ENCODE measurements at places on chromosomes 6 and 20.

DNA sequence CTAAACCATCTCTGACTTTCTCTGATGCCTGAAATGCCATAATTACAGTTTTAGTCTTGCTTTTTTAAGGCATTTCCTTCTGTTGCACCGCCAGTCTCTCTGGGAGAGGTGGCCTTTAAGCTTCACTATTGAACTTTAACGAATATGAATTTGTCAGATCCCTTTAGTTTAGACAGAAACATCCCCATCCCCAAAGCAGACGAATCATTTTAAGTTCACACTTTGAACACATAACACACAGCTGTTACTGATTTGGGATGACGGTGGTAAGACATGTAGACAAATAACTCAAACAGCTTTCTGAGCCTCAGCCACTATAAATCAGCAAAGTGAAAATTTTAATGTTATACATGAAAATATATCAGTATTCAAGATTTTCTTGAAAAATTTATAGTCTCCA is 7.2 kb upstream of the IPCEF1 start:
- no peak for DNase-seq

DNA sequence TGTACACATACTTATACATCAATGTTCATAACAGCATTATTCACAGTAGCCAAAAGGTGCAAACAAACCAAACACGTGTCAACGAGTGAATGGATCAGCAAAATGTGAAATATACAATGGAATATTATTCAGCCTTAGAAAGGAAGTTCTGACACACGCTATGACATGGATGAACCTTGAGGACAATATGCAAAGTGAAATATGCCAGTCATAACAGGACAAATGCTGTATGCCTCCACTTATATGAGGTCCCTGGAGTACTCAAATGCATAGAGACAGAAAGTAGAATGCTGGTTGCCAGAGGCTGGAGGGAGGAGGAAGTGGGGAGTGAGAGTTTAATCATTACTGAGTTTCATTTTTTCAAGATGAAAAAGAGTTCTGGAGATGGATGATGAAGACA is 37.8 kb upstream of the IGF2R start:
- DNase-seq: peak; percentile 25

- no peak for DNase-seq
Measured at GRCh38 chr20:15642676-15643075, 930.6 kb downstream of the KIF16B start.

- DNase-seq: no peak
Measured at GRCh38 chr6:133083248-133083967, 157.7 kb upstream of the EYA4 start.

GRCh38 chr6:126618639-126619343 is 278.9 kb downstream of the CENPW start:
- DNase-seq: no peak

DNA sequence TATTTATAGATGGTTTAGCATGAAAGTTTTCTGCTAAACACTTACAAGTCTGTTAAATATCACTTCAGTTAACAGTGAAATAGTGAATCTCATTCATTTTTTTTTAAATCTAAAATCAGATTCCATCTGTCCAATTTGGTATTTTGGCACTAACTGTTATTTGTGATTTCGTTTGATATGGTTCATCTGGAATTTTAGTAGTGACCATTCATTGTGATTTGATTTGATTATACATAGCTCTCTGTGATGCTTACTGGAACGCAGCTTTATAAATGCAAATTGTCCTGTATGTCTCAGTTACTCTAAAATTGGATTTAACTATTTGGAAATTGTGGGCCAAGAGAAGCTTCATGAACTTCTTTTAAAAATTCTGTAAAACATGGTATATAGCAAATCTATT is 571.5 kb downstream of the EYS start:
- no peak for DNase-seq

GRCh38 chr20:38278131-38278530 is 17.6 kb upstream of the KIAA1755 start:
- DNase-seq: no peak

GRCh38 chr20:13029687-13030375 is 21.1 kb downstream of the SPTLC3 start:
- DNase-seq: no peak

GRCh38 chr6:158926414-158926813 is 73.6 kb downstream of the RSPH3 start:
- no peak for DNase-seq

- no peak for DNase-seq
Measured at GRCh38 chr20:697826-698225, 22.2 kb upstream of the SCRT2 start.

GRCh38 chr6:6057442-6058053 is 50.8 kb upstream of the NRN1 start:
- DNase-seq: no peak

DNA sequence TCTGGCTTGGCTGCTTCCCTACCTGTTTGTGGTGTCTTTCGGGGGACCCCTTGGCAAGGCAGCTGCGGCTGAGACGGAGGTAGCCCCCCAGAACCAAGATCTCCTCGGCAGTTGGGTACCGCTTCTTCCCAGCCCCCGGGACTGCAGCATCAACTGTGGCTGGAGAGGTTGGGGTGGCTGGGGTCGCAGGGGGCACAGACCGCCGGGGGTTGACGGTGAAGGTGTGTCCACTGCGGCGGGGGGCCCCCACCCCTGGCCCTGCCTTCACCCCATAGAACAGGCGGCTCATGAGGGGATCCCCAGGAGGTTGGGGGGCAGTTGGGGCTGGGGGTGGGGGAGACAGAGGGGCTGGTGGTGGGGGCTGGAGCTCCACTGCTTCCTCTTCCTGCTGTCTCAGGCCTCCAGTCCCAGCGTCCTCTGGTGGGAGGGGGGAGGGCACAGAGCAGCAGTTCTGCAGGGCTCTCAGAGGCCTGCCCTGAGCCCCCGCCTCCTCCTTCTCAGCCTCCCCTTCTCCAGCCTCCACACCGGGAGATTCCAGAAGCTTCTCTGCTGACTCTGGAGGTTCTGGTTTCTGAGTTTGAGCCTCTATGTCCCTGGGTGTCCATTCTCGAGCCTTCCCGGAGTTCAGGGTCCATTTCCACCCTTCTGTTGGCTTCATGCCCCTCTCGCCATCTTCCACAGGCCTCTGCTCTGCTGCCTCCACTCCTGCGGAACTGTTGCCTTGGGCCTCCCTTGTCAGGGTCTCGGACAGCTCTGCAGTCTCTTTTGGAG is 1.9 kb downstream of the PPP1R18 start:
- peak; percentile 36 for DNase-seq

- peak; percentile 50 for DNase-seq
Measured at GRCh38 chr20:58179432-58180099, 48.9 kb downstream of the ANKRD60 start.

DNA sequence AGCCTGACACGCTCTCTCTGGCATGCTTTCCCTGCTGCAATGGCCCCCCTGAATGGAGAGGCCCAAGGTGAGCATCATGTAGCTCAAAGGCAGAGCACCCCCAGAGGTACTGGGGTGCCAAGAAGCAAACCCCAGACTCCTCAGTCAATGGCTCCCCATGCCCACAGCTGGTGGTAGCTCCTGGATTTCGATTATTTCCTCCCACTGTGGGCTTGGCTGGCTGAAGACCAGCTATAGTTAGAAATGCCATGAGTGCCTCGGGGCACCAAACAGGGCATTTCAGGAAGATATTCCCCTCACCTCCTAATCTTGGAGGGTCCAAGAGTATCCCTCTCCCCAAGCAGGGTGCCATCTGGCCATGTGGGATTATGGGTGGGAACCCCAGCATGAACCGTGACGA is 16.8 kb downstream of the MAP1LC3A start:
- DNase-seq: no peak

- no peak for DNase-seq
Measured at GRCh38 chr20:36856691-36857635, 19.0 kb upstream of the TLDC2 start.

GRCh38 chr6:56902641-56903464 is 52.1 kb upstream of the BEND6 start:
- no peak for DNase-seq

DNA sequence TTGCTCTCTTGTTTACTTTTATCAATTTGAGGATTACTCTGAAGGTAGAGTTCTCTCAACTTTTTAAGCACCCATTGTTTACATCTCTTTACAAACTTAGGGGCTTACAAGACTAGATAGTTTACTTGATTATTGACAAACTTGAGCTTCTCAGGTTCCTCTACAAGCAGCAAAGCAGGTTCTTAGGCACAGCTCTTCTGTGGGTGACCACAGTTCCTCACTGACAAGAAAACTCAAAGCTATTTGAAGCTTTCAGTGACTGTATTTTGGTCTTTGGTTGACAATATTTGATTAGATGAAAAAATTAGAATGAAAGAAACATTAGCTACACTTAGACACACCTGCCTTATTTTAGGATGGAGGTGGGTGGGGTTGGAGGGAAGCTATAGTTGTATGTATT is 327.3 kb upstream of the RUNX2 start:
- no peak for DNase-seq

GRCh38 chr6:23302514-23302913 is 733.1 kb downstream of the HDGFL1 start:
- DNase-seq: no peak

GRCh38 chr20:3204124-3204794 is at the start of gene DDRGK1:
Gene DDRGK1 (minus strand): TSS chr20:3204682. CDS start chr20:3204627, 55 bp downstream.
- DNase-seq: peak; percentile 84

GRCh38 chr6:51949526-51949925 is 137.9 kb downstream of the PKHD1 start:
- no peak for DNase-seq

- no peak for DNase-seq
Measured at GRCh38 chr6:135521431-135521830, 23.9 kb upstream of the AHI1 start.

- no peak for DNase-seq
Measured at GRCh38 chr20:15235471-15236198, 898.2 kb upstream of the FLRT3 start.

GRCh38 chr6:87092435-87092834 is 2.5 kb downstream of the CGA start:
- no peak for DNase-seq

GRCh38 chr6:21157186-21157929 is 436.2 kb upstream of the SOX4 start:
- DNase-seq: no peak

DNA sequence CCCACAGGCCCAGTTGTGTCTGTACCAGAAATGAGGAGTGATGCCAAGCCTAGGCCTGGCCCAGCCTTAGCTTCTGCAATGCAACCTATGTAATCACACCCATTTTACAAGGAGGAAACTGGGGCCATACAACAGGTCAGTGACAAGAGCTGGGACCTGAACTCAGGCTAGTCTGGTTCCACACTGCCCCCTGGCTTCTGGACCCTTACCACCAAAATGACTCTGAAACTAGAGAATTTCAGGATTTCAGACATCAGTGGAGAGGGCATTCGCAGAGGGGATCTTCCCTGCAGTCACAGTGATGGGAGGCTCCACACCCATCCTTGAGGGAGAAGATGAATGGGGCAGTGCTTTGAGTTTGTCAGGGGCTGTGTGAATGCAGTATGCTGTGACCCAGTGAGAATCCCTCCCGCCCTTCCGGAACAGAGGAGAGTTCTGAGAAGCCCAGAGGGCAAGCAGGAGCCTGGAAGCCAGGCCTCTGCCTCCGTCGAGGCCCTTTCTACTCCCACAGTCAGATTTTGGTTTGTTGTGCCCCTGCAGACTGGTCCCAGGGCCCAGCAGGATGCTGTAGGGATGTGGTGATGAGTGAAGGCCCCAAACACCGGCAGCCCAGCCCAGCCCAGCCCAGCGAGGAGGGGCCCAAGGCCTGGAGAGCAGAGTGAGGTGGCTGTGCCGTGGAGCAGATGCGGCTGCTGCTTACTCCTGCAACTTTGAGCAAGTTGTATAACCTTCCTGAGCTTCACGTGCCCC is 48.1 kb upstream of the MYL9 start:
- DNase-seq: no peak

- DNase-seq: peak; percentile 33
Measured at GRCh38 chr6:156779206-156780094, 2.3 kb downstream of the ARID1B start.

DNA sequence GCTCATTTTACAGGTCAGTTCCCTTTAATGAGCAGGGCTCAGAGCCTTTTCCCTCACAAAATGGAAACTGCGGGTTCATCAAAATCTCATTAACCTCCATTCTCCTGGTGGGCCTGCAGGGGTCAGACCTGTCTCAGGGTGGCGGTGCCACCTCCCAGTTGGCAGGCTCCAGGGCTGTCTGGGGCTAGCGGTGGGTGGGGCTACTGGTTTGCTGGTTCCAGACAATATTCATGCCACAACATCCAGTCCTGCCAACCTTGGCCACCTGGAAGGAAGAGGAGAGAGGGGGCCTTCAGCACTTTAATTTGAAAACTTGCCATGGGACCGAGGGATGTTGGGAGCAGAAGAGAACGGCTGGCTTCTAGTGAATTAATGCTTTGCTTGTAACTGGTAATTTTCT is 41.9 kb upstream of the CTNNBL1 start:
- peak; percentile 16 for DNase-seq

DNA sequence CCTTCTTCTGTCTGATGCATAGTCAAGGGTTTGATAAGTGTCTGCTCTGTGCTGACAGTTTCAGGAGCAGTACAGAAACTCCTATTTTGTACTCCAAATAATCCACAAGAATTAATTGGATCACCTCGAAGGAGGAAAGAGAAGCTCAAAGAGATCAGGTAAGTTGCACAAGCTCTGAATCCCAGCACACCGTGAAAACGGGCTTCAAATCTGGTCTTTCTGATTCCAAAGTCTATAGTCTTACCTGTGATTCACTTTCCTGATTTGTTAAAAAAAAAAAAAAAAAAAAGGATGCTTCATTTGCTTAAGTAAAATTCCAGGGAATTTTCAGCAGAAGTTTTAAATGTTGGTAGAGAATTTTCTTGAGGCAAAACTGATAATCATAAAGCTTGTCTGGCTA is 155.8 kb upstream of the ESR1 start:
- no peak for DNase-seq

GRCh38 chr20:51285684-51286083 is 256.8 kb downstream of the NFATC2 start:
- DNase-seq: no peak

DNA sequence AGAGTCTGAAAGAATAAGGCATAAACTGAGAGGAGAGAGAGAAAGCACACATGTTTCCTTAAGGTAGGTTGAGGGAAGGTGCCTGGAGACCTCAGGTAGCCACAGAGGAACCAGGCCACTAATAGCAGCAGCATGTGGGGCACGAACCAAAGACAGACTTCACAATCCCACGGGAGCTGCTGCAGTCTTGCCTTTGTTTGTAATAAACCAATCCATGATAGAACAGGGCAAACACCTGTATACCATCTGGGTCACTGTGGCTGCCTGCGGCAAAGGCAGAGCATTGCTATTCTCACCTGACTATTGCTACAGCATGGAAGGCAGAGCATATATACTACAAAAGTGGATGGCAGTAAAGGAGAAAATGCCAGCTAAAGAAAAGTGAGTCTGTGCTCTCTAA is 36.3 kb downstream of the HEBP2 start:
- no peak for DNase-seq

Measured in stimulated activated CD4-positive, alpha-beta T cell treated with anti-CD3 and anti-CD28 coated beads, TNF-alpha, amount 100 ng/mL, for 48 hours (primary cell).